Activated naive CD8-positive, alpha-beta T cell treated with anti-CD3 and anti-CD28 coated beads, Interleukin-2, amount 50 U/mL, for 24 hours (primary cell): ENCODE measurements at places on chromosomes 3 and 15.

- DNase-seq, result no peak
Measured at GRCh38 chr3:197508051-197508451, 47.7 kb downstream of the BDH1 start.

DNA sequence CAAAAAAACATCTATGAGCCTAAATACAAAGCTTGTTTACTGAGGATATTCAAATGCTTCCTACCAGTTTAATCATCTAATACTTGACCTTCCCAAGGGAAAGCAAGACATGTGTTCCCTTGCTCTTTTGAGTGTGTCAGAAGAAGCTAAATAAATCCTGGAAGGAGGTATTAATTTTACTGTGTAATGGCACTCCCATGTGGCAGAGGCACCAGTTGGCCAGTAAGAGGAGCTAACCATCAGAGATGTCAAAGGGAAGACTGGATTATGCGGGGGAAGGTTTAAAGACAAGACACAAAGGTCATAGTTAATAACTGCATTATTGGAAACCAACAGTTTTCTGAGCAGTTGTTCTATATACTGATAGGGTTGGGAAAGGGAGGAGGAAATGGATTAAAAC is 125.1 kb downstream of the SUCLG2 start:
- no peak for DNase-seq

GRCh38 chr15:67385971-67386370 is 131.4 kb downstream of the IQCH start:
- no peak for DNase-seq

DNA sequence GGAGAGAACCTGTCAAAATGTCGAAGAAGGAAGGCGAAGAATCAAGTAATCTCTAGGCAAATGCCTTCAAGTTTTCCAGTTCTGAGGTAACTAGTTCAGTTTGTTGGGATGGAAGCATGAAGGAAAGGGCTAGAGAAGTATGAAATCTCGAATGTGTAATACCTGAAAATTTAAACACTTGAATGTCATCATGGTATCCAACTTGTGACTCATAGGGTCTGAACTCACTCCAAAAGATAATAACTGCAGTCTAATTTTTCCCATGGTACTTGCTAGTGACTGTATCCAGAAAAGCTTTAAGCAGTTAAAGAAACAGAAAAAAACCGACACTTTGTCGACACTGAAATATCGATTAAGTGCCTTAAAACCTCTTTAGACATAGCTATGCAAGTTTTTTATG is 102.9 kb upstream of the CHRM5 start:
- DNase-seq, result no peak

- no peak for DNase-seq
Measured at GRCh38 chr3:260898-261297, 64.3 kb downstream of the CHL1 start.

DNA sequence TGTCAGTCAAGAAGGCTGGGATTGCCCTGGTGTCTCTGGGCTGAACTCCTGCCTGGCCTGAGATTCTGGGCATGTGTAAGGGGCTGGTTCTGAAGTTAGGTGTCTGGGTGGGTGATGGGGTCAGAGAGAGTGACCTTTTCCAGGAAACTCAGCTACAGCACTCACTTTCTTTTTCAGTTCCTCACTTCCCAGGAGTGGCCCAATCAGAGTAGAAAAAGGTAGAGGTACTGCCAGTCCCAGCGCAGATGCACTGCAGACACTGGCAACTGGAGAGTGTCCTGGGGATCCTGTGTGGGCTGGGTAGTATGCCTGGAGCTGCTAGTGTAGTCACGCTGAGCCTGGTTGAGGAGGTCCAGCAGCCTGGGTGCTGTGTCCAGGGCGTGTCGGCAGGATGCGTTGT is 46.5 kb upstream of the APEH start:
- DNase-seq, result no peak

DNA sequence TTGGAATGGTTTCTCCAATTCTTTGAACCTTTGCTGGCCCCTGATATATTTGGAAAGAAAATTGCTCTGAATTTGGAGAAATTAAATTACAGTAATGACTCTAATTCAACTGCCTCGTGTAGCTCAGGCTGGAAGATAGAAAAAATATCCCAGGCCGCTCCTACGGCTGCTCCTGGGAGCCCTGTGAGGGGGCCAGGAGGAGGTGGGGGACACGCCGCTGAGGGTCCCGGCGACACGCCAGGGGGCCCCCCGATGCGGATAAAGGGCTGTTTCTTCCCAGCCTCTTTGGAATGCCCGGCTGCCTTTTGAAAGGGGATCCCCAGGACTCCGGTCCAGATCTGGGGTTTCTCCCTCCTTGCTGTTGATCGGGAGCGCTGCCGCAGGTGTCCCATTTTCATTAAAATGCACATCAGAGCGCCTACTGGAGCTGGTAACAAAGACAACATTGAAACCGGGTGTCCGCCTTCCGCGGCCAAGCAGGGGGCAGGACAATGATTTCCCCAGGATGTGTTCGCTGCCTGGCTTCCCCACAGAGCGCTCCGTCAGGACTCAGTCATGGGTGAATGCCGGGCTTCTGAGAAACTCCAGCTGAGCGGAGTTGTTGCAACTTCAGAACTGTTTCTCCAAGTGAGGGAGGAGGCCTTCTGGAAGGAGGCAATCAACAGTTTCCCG is 200.1 kb upstream of the KBTBD8 start:
- DNase-seq, result no peak

DNA sequence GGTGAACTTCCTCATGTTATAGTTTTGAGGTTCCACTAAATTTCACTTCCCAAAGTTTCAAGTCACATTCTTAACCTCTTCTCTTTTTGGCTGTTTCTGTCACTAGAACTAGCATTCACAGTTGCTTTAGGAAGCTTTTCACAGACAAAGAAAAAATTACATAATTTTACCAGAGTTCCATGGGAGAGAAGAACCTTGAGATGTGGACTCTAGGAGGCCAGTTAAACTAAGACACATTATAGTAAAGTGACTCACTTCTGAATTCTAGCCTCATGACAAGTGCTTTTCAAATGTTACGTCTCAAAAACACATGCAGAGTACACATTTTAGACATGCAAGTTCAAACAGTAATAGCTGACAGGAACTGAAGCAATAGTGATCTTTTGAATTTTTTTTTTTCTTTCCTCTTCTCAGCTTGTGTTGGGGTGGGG is 39.9 kb upstream of the LRTM1 start:
- DNase-seq, result no peak

DNA sequence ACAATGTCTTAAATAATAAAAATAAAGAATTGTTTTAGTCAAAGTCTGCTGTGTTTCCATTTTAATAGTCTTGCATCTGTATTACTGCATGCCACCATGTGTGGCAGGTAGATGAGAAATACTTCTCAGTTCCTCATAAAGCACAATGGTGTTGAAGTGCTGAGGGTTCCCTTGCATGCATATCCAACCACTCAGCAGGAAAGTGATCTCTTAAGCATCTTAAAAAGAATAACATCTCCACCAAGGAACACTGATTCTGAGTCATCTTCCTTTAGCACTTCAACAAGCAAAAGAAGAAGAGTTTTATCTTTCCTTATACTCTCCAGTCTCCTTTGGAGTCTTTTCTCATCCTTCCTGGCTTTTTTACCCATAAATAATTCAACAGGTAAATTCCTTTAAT is 602.0 kb downstream of the TBL1XR1 start:
- DNase-seq, result no peak

DNA sequence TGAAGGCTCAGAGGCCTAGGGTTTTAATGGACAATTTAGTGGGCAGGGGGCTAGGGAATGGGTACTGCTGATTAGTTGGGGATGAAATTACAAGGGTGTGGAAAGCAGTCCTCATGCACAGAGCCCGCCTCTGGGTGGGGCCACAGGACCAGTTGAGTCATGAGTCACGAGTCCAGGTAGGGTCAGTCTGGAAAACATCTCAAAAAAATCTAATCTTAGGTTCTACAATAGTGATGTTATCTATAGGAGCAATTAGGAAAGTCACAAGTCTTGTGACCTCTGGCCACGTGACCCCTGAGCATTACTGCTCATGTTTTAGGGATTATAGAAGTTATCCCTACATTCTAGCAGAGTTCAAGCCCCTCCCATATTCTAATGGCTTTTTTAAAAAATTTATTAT is 18.6 kb upstream of the IREB2 start:
- no peak for DNase-seq

DNA sequence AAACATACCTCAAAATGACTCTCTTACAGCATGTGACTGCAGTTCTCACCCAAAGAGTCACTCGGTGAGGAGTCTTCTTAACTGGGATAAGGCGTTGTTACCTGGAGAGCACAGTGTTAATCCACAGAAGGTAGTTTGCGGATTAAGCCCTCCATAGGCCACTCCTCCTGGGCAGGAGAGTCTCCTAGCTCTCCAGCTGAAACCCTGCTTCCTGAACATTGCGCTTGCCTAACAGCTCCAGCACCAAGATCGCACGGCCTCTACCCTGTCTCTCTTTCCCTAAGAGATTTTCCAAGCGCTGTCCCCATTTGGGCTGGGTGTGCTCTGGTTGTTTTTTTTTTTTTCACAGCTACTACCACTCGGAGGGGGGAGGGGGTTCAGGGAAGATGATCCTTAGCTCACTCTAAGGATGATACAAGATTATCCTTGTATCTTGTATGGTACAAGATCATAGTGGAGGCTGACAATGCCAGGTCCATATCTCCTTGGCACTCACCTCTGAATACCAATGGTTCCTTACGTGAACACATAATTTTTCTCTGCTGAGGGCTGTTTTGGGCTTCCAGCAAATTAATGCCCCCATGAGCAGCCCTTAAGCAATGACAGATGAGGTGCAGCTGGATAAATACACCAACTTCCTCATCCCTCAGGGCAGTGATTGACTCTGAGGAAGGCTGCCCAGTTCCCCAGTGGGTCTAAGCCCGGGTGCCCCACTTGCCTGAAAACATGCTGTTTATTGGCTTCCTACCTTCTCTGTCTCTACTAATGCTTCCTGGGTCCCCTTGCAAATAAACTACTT is 185.2 kb upstream of the TSC22D2 start:
- no peak for DNase-seq

- no peak for DNase-seq
Measured at GRCh38 chr3:188299068-188299467, 145.1 kb downstream of the LPP start.

DNA sequence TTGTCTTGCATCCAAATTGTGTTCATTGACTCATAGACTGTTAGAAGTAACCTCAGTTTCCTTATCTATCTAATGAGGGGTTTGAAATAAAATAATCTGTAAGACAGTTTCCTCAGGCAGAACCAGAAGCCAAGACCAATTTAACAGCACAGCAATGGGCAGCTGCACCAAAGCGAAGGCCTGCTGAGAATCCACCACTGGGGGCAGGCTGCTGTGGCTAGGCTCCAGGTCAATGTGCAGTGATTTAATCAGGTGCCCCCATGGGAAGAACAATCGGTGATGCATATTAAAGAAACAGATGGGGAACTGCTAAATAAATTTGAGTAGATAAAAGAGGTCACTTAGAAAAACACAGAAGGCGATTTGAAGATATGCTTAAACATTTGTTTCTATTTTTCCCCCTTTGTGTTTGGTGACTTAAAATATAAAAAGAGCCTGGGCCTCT is 28.0 kb upstream of the TMOD3 start:
- DNase-seq, result peak; percentile 7

DNA sequence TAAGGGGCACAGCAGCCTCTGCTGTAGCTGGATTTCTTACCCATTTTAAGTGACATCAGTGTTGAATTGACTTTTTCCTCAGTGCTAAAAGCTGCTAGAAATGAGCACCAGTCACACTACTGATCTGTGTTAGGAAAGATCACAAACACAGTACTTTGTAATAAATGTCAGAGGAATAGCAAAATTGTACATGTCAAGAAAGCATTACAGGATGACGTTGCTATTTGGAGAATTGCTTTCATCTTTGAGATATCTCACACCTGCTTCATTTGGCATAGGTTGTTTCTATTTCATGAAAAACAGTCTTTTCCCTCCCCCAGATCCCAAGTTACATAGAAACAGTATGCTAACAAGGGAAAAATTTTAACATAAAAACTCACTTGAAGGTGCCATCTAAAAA is 77.8 kb downstream of the SLC25A26 start:
- DNase-seq, result no peak

GRCh38 chr3:69143612-69144011 is 21.2 kb upstream of the LMOD3 start:
- no peak for DNase-seq

DNA sequence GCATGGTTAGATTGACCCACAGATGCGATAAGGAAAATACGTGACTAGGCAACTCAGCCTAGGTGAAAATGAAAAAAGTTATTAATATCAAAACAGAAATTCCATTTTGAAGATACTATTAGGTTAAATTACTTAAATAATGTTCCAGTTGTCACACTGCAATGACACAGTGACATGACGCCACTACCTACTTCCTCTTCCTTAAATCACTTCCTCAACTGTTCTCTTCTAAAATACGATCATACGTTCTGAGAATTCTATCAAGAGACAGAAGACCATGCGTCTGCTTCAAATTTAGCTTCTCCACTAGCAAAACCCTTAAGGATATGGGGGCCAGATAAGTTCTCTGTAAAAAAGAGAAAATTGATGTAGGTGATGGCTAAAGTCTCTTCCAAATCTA is 18.2 kb downstream of the CMTM6 start:
- DNase-seq, result no peak
